MV-4-11 (cell line): ENCODE measurements at places on chromosomes 1 and 21.
A peak's percentile ranks its signal among the peaks of the same experiment; 100 is the strongest.

DNA sequence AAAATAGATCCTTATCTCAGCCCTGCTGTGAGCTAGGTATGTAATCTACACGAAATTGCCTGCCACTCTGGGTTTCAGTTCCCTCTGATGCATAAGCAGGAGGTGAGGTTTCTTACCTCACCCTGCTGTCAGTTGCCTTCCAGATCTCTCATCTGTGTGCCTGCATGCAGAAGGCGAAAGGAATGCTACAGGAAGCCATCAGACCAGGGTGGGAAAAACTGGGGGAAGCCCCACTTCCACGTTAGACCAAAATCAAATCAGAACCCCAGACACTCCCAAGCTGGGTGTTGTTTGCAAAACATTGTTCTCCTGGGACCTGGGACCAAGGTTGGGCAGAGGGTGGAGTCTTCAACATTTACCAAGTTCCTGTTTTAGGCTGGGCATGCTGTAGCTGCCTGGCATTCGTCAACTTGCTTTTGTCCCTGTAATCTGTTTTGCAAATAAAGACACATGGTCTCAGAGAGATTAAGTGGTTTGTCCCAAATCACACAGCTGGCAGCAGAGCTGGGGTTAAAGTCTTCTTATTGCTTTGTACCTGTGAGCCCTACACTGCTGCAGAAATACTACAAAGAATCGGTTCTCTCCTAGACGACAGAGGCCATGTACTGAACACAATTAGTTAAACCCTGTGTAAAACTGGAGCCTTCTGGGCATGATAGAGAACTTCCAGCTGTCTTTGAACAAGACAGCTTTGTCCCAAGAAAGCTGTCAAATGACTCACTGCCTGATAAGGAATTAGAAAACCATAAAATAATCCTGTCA, 389.7 kb upstream of the RUNX1 start:
- peak; percentile 44 for DNase-seq

- DNase-seq: no peak
Measured at GRCh38 chr1:37808369-37809319, 636 bp upstream of the YRDC start.

GRCh38 chr1:41981796-41982195, 63.1 kb upstream of the HIVEP3 start:
- DNase-seq: no peak

GRCh38 chr1:171784784-171785183, 3.3 kb downstream of the METTL13 start:
- no peak for DNase-seq

DNA sequence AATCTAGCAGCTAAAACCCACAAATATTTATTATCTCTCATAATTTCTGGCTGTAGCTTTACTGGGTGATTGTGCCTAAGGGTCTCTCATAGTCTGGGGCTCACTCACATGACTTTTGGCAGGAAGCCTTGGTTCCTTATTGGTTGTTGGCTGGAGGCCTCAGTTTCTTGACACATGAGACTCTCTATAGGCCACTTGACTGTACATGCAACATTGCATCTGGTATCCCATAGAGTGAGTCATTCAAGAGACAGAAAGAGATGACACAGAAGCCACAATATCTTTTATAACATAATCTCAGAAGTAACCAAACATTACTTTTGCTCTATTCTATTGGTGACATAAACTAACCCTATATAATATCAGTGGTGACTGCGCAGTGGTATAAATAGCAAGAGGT, 128.5 kb upstream of the HNRNPU start:
- DNase-seq: peak; percentile 11

- DNase-seq: no peak
Measured at GRCh38 chr1:93723110-93723509, 41.5 kb upstream of the BCAR3 start.

DNA sequence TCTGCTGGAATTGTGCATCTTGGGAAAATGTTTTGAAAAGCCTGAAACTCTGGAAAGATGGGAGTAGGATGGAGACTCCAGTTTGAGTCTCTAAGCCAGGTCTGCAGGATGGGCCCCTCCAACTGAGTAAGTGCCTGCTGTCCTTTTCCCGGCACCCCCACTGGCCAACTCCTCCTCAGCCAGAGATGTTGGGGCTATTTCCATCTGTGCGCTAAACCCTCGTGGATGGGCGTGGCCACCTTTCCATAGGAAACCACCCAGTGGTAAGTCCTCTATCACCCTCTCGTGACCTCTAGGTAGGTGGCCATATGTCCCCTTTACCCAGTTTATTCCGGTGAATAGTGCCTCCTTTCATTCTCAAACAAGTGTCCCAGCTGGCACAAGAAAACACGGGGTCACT, 250.9 kb downstream of the TOMM20 start:
- no peak for DNase-seq

- DNase-seq: no peak
Measured at GRCh38 chr1:182279302-182279701, 112.3 kb downstream of the GLUL start.
